ENCODE measurements at places on chromosomes 5 and 9. TPM values are rescaled to one million over a fixed set of nuclear protein-coding genes. Genes with fewer than 3 reads are reported as not detected.

The FCN1 gene
- polyA plus RNA-seq = 3.2 TPM

The COMMD10 gene
- 59.7 TPM for polyA plus RNA-seq

The TTC23L gene
- 3.9 TPM for polyA plus RNA-seq

The CKMT2 gene
- 6.0 TPM for polyA plus RNA-seq

The IFNK gene
- not detected for polyA plus RNA-seq

The CCDC69 gene
- 8.2 TPM for polyA plus RNA-seq

The GFPT2 gene
- polyA plus RNA-seq = 4.2 TPM

The IRGM gene
- polyA plus RNA-seq = 1.2 TPM

- no peak for DNase-seq
Measured at GRCh38 chr5:156584871-156585270, 257.9 kb downstream of the SGCD start.

DNA sequence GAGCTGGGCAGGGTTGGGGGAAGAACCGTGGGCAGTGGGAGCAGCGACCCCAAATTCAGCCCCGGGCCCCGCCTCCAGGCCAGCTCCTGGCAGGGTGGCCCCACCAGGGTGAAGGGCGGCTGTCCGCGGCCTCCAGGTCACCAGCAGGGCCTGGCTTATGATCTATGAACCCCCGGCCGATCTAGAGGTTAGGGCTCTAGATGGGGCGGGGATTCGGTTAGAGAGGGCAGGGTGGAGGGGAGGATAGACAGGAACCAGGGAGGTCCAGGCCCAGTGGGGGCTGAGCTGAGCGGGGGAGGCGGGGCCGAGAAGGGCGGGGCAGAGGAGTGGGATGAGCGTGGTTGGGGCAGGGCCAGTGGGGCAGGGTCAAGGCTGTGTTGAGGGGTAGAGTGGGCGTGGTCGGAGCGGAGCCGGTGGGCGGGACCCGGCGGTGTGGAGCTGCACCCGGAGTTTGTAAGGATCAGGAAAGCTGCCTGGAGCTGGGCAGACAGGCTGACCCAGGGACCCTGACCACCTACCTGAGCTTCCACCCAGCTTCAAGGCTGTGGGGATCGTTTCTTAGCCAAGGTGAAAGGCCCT lies 29.3 kb upstream of the OBP2B start:
- no peak for DNase-seq

DNA sequence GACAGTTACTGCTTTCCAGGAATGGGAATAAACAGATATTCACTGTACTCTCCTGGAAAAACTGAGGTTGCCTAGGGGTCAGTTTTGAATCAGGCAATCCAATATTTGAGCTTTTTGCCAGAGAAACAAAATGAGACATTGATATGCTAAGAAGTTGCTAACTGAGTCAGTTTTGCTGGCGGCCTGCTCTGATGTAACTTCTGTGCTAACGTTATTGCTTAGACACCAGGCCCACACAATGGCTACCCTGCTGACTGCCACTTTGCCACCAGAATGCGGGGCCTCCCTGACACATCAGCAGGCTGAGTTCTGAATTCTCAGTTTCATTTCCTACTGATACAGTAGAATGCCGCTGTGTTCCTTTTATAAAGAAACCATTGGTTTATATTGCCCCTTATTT lies 18.2 kb upstream of the ZNF618 start:
- no peak for DNase-seq

DNA sequence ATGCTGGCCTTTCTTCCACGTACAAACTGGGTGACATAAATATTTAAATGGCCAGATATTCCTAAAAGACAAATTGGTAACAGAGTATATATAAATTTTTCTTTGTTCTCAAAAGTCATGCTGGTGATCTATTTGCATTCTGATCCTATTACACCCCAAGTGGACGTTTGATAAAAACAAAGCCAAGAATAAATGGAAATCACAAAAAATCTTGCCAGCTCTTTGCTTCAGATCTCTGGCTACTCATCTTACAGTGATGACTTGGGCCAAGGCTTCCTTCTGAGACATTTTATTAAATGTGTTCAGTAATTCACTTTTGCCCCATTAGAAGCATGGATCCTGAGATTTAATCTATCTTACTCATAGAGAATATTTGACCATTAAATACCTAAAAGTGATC lies 444.3 kb upstream of the PIK3R1 start:
- no peak for DNase-seq

GRCh38 chr5:15008476-15008875 lies 136.9 kb upstream of the ANKH start:
- DNase-seq = no peak

DNA sequence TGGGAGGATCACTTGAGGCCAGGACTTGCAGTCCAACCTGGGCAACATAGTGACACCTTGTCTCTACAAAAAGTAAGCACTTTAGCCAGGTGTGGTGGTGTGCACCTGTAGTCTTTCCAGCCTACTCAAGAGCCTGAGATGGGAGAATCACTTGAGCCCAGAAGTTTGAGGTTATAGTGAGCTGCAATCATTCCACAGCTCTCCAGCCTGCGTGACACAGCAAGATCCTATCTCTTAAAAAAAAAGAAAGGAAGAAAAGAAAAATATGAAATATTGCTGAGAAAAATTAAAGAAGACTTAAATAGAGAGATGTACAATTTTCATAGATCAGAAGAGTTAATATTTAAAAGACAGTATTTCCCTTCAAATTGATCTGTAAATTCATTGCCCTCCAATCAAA lies 76.4 kb downstream of the SMIM15 start:
- DNase-seq = no peak

DNA sequence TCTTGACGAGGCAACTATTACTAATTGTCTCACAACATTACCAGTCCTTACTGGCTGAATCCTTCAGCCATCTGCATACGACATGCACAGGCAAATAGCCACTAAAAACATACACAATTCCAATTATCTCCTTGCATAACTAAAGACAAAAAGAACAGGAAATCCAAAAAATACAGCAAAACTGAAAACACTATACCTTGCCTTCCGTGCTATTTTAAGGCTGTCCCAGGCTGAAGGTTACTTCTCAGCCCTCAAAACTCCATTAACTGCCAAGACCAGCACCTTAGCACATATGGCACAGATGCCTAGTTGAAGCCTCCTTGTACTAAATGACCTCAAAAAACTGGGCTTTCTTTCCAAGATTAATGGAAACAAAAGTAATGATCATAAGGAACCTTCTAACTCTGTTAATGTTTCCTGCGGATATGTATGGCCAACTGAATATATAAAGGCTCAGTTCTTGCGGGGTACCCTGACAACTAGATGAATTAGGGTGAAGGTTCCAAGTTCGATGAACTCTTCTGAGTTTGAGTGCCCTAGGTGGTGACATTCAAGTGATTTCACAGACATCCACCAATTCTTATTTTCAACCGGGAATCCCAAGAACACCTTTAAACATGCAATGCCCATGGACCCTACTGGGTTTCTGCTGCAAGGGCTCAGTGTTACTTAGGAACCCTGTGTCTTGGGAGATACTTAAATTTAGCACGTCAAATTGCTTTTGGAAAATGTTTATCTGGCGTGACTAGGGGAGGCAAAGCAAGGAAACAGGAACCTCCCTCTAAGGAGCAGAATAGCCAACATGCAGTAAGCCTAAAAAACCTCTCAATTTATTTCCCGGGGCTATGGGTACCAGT lies 455.3 kb downstream of the RAB3C start:
- no peak for DNase-seq

DNA sequence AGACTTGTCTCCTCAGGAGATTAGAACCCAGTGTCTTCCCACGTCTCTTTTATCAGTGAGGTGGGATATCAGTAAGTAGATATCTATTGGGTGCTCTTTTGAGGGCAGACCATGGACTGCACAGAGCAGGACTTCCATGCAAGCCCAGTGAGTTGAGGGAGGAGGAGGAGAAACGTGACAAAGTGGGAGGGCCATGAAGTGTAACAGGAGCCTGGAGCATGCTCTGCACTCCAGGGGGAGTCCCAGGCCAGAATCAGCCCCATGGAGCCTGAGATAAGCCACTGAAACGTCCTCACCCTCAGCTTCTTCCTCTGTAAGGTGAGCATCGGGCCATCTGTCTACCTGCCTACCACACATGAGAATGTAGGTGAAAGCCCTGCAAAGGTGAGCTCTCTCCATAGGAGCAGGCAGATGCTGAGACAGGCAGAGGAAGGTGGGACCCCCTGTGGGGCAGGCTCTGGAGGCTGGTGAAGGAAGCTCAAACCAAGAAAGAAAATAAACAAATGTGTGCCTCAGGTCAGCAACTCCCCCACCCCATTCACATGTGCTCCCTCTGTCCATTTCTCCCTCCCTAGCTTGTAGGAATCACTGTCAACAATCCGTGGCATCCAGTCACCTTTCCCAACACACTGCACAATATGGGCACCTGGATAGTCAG lies 87.4 kb downstream of the NRG2 start:
- no peak for DNase-seq

GRCh38 chr5:123429993-123430392 lies 6.8 kb upstream of the CEP120 start:
- DNase-seq = no peak

GRCh38 chr5:59342181-59342580 lies 551.3 kb downstream of the PDE4D start:
- DNase-seq = no peak

DNA sequence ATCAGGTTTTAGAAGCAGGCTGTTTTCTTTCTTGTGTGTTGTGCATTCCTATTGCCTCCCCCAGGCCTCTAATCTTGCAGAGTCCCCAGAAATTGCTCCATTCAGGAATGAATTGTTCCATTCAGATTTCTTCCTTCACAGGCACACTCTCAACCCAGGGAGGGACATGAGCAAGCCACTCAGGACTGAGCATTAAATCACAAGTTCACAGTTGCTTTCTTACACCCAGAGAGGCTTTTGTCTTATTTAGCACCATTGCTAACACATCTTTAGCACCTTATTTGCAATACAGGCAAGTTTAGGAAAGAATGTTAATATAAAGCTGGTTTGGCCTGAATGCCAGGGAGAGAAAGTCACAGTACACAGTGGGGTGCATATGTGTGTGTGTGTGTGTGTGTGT lies 221.4 kb downstream of the RAB3C start:
- DNase-seq = no peak

- DNase-seq = no peak
Measured at GRCh38 chr5:59358005-59358861, 535.3 kb downstream of the PDE4D start.

- no peak for DNase-seq
Measured at GRCh38 chr5:88833371-88834130, 49.4 kb downstream of the MEF2C start.

- no peak for DNase-seq
Measured at GRCh38 chr9:69861011-69861410, 40.4 kb downstream of the CFAP95 start.

DNA sequence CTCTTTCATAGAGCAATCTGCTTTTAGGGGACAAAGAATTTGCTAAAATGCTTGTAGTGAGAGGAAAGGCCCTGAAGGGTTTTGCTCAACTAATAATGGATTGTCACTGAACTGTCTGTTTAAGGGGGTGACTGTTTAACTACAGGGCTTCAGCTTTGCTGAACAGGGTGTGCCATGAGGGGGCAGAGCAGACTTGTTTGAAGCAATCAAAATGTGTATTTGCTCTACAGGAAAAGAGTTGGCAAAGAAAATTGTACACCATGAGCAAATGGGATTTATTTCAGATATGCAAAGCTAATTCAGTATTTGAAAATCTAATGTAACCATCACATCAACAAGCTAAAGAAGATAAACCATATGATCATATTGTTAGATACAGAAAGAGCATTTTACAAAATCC lies 154.3 kb downstream of the GABRG2 start:
- DNase-seq = no peak

DNA sequence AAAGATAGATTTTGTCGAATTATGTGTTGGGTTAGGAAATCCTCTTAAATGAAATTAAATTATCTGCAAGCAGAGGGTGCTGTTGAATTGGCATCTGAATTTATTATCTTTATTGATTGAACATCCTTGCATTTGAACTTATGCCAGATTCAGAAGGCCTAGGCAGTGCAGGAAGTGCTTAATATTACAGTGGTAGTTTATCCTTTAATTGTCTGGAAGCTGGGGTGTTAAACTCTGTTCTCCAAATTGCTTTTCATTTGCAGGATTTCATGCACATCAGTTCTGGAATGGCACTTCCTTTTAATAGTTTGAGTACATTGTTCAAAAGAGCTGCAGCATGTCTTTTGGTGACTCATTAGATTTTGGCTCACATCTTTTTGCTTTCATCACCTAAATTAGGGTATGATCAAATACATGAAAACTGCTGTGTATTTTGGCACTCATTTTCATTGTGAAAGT lies 186.3 kb downstream of the KDM4C start:
- DNase-seq = no peak

GRCh38 chr5:36300191-36300926 lies 1.3 kb downstream of the RANBP3L start:
- no peak for DNase-seq

DNA sequence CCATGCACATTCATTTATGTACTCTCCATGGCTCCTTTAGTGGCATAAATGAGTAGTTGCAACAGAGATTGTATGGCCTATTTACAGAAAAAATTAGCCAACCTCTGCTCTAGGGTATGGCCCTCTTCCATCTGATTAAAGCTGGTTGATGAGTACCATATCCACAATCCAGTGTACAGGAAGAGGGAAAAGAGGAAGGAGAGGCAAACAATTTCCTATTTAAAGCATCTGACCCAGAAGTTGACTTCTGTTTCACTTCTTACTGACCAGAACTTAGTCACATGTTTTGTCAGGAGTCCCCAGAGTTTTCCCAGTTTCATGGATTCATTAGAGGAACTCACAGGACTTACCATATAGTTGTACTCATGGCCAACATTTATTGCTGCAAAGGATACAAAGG lies 68.6 kb upstream of the STARD4 start:
- no peak for DNase-seq

DNA sequence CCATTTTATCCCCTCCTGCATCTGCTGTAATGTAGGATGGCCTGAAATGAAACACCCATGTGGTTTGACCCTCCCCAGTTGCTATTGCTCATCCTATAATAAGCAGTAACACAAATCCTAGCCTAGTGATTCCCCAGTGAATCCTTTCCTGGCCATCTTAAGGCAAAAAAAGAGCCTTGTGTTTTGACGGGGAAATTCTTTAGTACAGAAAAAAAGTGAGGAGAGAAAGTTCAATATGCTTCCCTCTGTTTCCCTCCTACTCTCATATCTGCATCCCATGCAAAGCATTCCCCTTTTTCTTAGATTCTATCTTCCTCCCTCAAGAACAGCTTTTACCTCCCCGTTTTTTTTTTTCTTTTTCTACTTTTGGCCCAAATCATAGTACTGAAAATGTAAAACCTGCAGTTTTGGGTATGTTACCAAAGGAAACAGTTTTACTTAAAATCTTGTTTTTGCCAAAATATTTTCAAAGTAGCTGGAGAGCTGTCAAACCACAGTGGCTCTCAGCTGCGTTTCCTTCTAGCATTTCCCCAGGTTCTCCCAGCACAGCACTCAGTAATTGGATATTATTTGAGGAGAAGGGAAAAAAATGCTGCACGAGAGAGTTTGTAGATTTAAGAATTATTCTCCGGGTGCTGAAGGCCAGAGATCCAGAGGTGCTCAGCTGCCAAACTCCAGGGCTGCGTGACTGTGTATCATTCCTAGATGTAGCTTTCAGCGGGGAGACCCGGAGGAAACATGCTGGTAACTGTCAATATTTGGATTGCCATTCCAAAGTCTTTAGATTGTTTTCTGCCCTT lies 321.4 kb downstream of the NPR3 start:
- no peak for DNase-seq

GRCh38 chr5:43362725-43363435 lies 49.3 kb downstream of the CCL28 start:
- no peak for DNase-seq

- DNase-seq = no peak
Measured at GRCh38 chr5:63439537-63439936, 522.7 kb downstream of the HTR1A start.

- DNase-seq = no peak
Measured at GRCh38 chr9:35605351-35606137, 482 bp downstream of the TESK1 start.

GRCh38 chr9:123978981-123979380 lies 32.6 kb upstream of the LHX2 start:
- no peak for DNase-seq

- no peak for DNase-seq
Measured at GRCh38 chr5:181189363-181189961, 15.5 kb downstream of the TRIM7 start.
